ENCODE measurements at places on chromosomes 16 and 17.

- DNase-seq = no peak
Measured at GRCh38 chr17:51147650-51148049, 5.7 kb upstream of the NME1 start.

DNA sequence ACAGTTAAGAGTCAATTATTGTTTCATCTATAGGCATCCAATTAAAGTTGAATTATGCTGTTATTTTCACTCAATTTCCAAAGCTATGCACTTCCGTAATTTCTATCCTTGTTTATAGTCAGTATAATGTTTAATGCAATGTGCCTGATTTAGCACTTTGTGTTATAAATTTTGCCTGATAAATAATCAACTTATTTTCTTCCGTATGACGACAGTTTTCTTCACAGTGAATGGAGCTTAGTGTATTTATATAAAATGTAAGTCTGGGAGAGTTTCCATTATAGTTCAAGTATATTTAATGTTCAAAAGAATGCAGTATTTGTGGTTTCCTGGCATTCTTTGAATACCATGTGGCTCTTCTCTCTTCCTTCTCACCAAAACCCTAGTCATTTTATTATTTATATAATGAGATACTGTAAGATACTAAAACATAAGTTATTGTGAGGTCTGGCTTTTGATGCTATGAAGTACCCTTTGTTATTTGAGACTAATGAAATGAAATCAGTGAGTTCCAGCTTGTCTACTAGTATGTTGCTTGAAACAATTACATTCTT lies 240.6 kb downstream of the PRKCA start:
- no peak for DNase-seq

DNA sequence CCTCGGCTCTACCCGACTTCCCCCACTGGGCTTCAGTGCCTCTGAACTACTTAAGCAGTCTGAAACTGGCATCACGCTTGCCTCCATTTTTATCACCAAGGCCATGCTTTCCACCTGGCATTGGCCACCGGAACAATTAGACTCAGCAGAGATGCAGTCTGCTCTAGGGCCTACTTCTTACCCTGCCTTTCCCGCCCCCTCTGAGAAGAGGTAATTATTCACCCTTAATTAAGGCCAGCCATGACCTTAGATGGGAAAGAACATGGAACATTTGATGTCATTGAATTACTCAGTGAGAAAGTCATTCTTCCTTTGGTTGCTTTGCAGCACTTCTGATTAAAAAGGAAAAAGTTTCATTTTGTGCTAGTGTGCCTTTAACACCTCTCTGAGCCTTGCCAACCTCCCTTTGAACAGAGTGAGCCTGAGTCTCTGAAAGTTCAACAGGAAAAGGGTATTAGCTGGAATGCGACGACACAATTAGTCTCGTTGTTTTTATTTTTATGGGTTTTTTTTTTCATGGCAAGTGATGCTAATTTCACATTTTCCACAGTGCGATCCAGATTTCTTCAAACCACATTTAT lies 60.9 kb upstream of the TNRC6A start:
- DNase-seq = peak; percentile 35

GRCh38 chr16:2497695-2498484 lies 15.9 kb upstream of the ATP6V0C start:
- DNase-seq = no peak

DNA sequence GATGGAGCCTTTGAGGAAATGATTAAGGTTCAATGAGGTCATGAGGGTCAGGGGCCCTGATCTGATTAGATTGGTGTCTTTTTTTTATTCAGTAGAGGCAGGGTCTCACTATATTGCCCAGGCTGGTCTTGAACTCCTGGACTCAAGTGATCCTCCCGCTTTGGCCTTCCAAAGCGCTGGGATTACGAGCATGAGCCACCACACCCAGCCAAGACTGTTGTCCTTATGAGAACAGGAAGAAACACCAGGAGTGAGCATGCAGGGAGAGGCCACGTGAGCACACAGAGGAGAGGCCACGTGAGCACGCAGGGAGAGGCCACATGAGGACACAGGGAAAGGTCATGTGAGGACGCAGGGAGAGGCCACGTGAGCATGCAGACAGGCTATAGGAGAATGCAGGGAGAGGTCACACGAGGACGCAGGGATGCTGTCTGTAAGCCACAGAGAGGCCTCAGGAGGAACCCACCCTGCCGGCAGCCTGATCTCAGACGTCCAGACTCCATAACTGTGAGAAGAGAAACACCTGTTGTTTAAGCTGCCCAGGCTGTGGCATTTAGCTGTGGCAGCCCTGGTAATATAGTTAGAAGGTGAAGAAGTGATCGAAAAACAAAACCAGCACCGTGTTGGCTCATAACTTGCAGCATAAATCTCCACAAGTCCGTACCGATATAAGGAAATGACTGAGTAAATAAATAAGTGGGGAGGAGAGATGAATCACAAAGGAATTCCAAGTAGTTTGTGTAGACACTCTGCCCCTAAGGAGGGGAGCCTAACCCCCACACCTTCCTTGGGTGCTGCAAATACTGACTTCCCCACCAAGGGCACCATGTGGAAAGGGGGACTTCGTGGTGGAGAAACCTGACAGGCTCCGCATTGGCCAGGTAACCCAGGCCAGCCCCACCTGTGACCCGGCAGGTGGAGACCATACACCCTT lies 14.6 kb upstream of the CSNK1D start:
- no peak for DNase-seq

GRCh38 chr17:48238933-48239602 lies 131.5 kb downstream of the SNX11 start:
- DNase-seq = no peak

- DNase-seq = no peak
Measured at GRCh38 chr17:36768394-36768793, 167.0 kb downstream of the MRM1 start.

DNA sequence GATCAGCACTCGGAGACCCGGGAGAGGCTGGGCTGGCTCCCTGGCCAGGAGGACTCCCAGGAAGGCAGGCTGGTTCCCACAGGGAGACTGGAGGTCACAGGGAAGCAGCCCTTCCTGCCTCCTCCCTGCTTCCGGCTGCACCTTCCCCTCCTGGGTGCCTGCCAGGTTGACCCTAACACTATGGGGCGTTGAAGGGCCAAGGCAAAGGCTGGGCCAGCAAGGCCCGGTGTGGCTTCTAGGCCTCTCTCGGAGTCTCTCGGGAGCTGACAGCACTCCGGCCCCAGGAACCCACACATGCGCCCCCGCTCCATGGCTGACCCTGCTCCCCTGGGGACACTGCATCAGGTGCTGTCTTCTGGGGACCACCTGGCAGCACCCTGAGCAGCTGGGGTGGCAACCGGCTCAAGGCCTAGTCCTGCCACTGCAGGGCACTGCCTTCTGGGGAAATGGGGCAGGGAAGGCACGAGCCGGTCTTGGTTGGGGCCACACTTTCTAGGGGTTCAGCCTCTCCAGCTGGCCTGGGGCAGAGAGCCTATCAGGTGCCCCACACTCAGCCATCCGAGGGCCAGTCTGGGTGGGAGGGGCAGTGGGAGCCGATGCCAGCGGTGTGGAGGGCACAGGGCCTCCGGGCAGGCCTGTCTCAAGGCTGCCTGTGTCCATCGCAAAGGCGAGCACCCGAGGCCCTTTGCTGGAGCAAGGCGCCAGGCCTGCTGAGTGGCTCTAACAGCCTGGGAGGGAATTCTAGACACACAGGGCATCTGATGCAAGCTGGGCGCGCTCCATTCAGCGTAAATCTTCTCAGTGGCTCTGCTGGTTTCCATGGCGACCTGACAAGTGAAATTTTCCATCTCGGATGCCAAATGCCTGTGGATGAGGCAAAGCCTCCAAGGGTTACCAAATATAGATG lies 5.6 kb upstream of the MTSS2 start:
- DNase-seq = no peak

- DNase-seq = no peak
Measured at GRCh38 chr17:4691686-4692085, 12.3 kb downstream of the PELP1 start.

DNA sequence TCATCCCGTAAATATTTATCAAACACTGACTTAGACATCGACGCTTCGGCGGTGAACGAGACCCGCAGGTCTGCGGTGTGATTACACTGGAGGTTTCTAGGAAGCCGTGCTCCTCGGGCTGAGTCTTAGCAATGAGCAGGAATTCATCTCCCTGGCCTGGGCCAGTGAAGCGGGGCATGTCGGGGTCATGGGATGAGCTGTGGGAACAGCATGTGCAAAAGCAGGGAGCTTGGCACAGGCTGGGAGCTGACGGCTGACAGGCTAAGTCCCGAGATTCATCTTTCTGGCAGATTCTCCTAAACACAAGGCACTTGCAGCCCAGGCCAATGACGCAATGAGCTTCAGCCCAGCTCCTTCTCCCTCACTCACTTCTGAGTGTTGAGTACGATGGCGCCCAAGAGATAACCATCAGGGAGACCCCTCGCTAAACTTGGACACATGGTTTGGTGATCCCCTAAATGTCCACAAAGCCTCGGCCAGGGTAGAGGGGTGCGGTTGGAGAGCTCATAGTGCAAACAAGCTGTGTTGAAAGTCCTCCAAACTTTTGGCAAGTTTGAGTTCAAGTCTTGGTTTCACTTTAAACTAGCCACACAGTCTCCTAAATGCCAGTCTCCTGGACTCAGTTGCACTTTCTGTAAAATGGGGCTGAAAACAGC lies 12.8 kb downstream of the CRISPLD2 start:
- DNase-seq = no peak

DNA sequence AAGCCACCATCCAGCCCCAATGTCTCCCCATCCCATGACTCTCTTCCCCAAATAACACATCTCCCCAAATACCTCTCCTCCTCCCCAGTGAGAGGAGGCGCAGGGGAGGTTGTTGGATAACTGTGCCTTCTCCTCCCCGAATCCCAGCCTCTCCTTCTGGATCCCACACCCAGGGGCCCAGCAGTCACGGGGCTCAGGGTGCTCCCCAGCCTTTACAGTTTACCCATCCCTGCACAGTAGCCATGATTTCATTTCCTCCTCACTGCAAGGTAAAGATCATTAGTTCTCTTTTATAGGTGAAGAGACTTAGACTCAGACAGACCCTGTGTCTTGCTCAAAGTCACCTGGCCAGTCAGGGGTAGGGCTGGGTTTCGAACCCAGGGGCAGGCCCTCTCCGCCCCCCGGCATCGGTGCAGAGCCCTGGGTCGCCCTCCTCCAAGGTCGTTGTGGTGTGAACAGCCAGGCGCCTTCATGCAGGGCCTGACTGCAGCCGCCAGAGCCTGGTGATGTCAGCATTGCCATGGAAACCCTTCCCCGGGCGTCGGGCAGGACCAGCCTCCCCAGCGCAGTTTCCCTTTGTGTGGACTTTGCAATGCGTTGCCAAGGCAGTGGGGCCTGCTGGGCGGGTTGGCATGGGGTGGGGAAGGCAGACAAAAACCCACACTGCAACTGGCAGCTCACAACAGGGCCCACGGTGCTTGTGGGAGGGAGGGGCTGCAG lies 53.3 kb upstream of the TOB1 start:
- DNase-seq = peak; percentile 66

DNA sequence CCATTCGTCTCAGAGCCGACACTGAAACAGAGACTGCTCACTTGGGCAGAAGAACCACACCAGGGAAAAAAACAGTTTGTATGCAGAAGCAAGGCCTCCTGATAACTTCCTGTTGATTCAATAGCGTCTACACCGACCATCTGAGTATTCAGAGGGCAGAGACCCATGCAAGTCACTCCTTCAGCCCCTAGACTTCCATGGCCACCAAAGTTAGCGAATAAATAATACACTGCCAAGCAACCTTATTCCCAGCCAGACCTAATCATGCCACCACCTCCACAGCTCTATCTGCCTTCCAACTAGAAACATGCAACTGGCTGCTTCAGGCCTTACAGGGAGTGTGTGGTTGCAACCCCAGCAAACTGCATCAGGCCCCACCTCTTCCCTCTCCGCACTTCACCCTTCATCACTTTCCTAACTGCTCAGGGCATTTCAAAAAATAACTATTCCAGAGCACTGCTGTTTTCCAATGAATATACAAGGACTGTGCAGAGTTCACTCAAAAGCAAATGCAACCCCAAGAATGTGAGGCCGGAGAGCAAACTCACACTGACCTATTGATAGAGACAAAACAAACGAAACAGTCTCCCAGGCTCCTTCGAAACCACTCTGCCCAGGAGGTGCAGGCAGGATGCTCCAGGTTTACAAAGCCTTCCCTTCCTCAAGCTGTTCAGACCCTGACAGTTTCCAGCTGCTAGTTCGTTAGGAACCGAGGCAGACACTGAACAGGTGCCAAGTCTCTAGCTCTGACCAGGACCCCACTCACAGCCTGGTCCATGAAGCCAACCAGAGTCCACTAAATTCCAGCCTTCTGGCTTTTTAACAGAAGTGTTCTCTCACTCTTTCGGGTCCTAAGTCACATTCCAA lies 3.6 kb downstream of the USP7 start:
- DNase-seq = no peak

DNA sequence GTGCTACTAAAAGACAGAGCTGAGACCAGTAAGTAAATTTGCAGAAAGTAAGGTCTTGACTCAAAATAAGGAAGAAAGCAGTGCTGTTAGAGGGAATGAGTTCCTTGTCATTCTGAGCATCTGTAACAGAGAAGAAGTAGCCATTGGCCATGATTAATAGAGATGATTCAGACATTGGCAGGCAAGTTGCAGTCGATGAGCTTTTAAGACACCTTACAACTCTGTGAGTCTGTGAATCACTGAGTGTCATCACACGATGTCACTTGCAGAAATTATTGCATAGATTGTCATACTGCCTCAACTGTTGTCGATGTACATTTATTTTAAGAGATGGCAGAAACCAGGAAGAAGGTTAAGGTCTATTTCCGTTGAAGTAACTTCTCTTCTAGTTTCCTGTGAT lies 201.1 kb upstream of the CDH13 start:
- no peak for DNase-seq

GRCh38 chr17:5234645-5235576 lies at the start of gene SCIMP:
Gene SCIMP, minus strand, starts transcription at chr17:5234860. Its CDS starts 105 bp downstream, at chr17:5234755.
- no peak for DNase-seq

DNA sequence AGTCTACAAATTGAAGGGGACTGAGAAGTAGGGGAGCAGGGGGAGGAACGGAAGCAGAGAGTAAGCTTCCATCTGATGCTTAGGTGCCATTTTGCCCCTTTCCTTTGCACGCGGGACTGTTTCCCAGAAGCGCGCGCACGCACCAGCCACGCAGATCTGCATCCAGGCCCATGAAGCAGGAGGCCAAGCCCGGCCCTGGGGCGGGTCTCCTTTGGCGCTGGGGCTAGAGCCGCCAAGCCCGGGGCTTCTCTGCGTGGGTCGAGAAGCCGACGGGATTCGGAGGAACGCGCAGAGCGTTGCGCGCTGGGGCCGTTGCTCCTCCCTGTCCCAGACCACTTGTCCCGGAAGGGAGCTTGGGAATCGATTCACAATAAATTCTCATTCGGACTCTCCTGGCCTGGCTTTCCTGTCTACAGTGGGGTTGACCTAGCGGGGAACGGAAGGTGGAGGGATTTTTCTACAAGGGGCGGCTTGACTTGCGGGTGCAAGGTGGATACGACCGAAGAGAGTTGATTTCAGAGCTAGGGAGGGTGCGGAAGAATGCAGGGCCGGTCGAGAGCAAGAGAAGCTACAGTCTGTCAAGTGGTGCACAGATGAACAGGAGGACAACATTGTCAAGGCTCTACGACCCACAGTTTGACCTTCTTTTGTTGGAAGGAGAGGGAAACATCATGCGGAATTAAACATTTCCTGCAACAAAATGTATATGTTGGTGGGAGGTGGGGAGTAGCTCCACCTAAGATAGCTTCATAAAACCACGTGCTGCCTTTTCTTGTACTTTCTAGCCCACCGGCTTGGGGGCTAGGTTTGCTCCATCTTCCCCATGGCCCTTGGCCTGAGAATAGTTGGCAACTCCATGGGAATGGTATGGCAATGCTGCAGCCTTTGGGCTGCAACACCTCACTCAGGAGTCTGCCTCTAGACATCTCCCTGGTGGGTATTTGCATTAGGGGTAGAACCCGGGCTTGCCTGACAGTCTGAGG lies 4.5 kb downstream of the HOXB9 start:
- DNase-seq = no peak
